ENCODE measurements at places on chromosomes 5 and 9. TPM values are rescaled to one million over a fixed set of nuclear protein-coding genes. Genes with fewer than 3 reads are reported as not detected.

DNA sequence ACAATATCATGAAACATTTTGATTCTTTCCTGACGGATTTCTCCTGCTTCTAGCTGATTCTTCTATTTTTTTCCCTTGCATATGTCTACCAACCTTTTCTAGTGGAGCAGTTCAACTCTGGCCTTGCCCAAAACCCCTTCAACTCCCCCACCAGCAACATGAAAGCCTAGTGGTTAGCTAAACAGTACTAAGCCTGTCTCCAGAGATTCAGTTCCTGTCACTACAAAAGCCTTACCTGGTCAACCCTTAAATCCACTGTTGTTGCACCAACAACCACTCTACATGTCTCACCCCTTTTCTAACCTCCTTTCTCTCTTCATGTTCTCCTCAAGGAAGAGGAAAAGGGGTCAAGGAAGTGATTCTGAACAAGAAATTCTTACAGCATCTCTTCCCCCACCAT lies 74.8 kb upstream of the PIK3R1 start:
- no peaks in the 10 kb centered on the region for H3K27me3 ChIP-seq
- DNase-seq: no peak
- no peak overlapping the region for H3K4me3 ChIP-seq
- H3K27ac ChIP-seq: no peak overlapping the region

DNA sequence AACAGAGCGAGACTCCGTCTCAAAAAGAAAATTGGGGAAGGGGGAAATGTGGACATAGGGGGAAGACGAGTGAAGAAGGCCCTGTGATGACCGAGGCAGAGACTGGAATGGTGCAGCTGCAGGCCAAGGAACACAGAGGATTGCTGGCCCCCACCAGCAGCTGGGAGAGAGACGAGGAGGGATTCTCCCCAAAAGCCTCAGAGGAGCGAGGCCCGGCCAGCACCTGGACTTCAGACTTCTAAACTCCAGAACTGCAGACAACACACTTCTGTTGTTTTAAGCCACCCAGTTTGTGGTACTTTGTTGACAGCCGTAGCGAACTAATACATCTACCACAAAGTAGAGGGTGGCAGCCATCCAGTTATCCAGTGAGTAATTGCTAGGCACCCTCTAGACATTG lies 124.6 kb downstream of the ATPSCKMT start:
- H3K27me3 ChIP-seq: no peaks in the 10 kb centered on the region
- H3K36me3 ChIP-seq: no peaks in the 10 kb centered on the region
- H3K4me1 ChIP-seq: no peaks in the 10 kb centered on the region
- no peak for DNase-seq
- H3K4me3 ChIP-seq: no peak overlapping the region

- no peak overlapping the region for H3K4me3 ChIP-seq
- DNase-seq: no peak
- no peaks in the 10 kb centered on the region for H3K4me1 ChIP-seq
Observed at GRCh38 chr9:76926324-76926741, 20.4 kb upstream of the PRUNE2 start.

DNA sequence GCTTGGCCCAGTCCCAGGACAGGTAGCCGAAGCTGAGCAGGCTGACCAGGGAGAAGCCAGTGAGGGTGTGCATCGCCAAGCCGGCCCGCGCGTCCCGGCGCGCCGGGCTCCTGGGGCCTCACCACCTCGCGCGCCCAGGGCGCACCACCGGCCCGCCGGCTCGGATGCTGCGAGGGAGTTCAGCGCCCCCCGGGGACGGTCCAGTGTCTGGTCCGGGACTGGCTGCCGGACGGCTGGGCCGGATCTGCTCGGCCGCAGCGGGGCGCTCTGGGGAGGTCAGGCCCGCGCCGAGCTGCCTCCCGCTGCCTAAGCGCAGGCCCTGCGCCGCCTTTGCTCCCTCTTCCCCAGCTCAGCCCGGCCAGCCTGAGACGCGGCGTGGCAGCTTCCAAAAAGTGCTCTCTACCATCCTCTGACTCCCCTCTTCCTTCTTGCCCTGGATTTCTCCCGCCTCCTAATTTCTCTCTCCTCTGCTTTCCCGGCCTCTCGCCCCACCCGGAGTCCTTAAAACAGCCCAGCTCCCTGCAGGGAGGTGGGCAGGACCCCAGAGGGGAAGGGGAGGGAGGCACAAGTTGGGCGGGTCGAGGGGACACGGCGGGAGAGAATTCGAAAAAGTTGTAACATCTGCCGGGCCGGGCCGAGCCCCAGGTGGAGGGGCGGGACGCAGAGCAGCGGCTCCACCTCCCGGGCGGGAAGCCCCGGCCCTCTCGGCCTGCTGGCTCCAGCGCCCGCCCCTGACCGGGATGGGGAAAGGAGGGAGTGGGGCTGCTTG lies at the start of gene ARSI:
ARSI (minus strand) TSS at position 605 of the 769 bp plus-strand sequence; CDS start at position 73, 532 bp downstream.
- H3K27ac ChIP-seq: no peak within 1 kb of the TSS
- DNase-seq: no peak
- H3K4me3 ChIP-seq: peak within 1 kb of the TSS; percentile 72
- H3K36me3 ChIP-seq: no peaks in the 10 kb centered on the region

DNA sequence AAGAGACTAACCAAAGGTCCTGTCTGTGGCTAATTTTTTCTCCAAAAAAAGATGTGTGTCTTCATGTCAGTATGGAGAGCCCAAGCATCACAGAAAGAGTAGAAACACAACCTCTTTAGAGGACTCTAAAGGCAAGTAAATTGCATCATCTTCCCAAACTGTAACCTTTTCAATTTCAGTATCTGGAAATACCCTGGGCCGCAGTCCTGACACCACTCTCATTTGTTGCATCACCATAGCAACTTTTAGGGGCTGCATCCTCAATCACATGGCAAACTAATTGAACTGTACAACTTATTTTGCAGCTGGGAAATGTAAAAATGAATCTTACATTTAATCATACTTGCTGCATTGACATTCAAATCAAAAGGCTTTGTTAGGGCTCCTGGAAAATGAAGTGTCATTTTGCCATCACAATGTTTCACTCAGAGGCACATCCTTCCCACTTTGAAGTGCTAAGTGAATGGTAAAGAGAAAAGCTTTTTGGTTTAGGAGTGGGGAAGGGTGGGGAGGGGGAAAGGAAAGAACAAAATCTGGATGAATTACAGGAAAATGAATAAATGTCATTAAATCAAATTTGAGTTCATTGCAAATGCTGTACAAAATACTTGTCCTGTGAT lies 60.6 kb upstream of the GRIA1 start:
- no peaks in the 10 kb centered on the region for H3K27me3 ChIP-seq
- no peak for DNase-seq
- no peak overlapping the region for H3K27ac ChIP-seq
- H3K4me1 ChIP-seq: no peaks in the 10 kb centered on the region
- no peaks in the 10 kb centered on the region for H3K36me3 ChIP-seq

GRCh38 chr5:88944751-88945531 lies 62.0 kb upstream of the MEF2C start:
- H3K27me3 ChIP-seq: no peaks in the 10 kb centered on the region
- H3K4me1 ChIP-seq: no peaks in the 10 kb centered on the region
- no peaks in the 10 kb centered on the region for H3K36me3 ChIP-seq
- no peak for DNase-seq
- H3K4me3 ChIP-seq: no peak overlapping the region

VCP gene
- 406 TPM for total RNA-seq

All from HepG2 (cell line).